ENCODE measurements at places on chromosomes 1 and 21.

GRCh38 chr1:178241057-178241456, 147.2 kb downstream of the RASAL2 start:
- no peak for DNase-seq

- no peak for DNase-seq
These were observed 57.9 kb downstream of the EPRS1 start for GRCh38 chr1:219988387-219988786.

DNA sequence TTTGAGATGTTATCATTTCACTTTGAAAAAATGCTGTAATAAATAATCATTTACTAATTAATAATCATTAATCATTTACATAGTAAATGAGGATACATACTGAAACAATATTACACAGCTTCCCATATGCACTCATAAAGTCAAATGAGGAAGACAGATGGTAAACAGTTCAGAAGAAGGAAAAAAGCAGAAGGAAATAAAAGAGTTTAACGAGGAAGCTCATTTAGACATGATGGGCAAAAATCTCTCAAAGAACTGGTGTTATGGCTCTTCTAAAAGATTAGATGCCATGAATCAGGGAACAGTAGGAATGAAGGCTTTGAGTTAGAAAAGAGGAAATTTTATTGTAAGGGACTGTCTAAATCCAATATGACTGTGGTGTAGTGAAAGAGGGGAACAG, 347.6 kb downstream of the PTPRC start:
- DNase-seq, result no peak

DNA sequence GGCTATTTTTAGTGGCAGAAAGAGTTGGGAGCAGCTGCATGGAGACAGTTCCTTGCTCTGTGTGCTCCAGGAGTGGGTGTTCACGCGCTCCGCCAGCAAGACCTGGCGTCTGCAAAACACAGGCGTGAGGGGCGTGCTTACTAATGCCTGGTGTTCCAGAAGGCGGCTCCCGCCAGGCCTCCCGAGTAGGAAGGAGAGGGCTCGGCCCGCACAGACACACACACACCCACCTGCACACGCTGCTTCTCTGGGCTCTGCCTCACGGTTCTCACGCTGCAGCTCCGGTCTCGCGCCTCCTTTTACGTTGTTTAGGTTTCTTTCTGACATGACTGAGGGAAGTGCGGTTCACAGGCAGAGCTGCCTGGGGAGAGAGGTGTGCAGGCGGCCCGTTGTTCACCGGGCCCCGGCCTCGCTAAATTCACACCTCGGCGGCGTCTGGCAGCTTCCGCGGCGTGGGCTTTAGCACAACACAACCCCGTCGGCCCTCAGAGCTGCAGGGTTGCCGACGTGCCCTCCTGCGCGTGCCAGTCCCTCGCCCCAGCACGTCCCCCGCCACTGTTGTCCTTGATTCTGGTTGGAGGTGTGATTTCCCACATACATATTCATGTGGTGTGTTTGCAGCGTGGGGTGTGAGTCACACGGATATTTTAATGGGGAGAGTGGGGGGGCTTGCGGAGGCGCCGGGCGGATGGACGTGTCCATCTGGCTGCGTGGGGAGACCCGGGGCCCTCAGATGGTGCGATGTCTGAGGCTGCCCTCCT, 77.0 kb downstream of the SKI start:
- DNase-seq, result no peak

GRCh38 chr1:153962088-153963029, 978 bp downstream of the SLC39A1 start:
- DNase-seq, result no peak

DNA sequence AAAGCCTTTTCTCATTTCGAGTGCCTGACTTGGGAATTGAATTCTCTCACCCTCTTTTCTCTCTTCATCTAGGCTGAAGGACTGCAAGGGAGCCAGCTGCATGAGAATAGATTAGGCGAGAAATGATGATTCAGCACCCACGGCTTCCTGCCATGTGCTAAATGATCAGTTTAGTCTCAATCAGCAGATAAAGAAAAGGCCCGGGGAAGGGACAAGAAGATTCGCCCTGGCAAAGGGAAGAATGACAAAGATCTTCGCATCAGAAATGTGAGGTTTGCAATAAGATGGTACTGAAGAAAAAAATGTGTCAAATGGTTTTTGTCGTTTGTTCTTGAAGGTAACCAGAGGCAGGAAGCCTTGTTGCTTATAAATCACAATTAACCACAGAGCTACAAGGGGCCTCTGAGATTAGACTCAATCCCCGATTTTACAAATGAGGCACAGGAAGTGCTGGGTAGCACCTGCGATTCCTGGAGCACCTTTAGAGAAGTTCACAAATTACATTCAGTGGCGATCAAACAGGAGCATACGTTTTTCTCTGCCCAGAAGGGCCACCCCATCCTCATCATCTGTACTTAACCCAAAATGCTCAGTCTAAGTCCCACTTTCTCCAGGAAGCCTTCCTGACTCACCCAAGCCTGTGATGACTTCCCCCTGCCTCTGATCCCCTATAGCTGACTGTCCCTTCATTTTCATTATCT, 183.4 kb downstream of the ZNF281 start:
- no peak for DNase-seq

- no peak for DNase-seq
These were observed 2.6 kb downstream of the DLGAP3 start for GRCh38 chr1:34926894-34927293.

DNA sequence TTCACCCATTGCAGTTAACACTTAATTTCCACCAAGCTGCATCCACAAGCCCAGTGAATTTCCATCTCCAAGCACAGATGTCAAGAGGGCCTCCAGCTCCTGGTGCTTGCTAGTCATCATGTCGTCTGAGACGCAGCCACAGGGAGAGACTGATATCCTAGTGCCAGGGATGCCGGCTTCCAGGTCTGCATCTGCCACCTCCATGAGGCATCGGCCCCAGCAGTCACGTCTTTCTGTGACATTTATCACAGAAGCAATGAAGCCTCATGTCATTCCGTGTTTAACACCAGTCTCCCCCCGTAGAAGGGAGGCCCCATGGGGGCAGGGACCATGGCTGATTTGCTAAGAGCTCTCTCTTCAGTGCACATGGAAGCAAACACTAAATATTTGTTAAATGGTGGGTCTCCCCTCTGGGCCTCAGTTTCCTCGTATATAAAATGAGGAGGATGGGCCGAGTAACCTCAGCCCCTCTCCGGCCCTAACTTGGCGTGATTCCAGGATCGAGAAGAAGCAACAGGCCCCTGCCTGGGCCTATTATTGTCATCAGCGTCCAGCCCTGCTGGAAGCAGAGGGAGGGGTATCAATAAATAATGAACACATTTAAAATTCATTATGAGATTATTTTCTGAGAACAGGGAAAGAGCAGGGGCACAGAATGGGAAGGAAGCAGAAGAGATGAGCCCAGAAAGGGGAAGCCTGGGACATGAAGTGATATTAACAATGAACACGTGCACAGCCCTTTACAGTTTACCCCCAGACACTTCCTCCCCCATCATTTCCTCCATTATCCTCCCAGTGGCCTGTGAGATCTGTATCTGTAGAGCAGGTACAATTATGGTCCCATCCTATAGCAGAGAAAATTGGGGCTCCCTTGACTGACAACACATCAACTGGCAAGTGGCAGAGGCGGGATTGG, 837 bp upstream of the C1QB start:
- no peak for DNase-seq

GRCh38 chr1:19219451-19219850, 9.4 kb upstream of the UBR4 start:
- DNase-seq, result no peak

- DNase-seq, result peak; percentile 49
These were observed 710 bp upstream of the HYI start for GRCh38 chr1:43454270-43455011.

- no peak for DNase-seq
These were observed 309.0 kb downstream of the PTGER3 start for GRCh38 chr1:70738624-70739023.

- DNase-seq, result no peak
These were observed 124.6 kb downstream of the HLCS start for GRCh38 chr21:36841866-36842265.

All from T1000 (cell line).